ENCODE measurements at places on chromosomes 7 and 10.

- H3K27ac ChIP-seq = no peak overlapping the region
- H3K36me3 ChIP-seq = no peaks in the 10 kb centered on the region
- H3K27me3 ChIP-seq = peaks cover 29% of the 10 kb centered on the region
- peak overlapping the region; percentile 89 for H3K4me3 ChIP-seq
- H3K4me1 ChIP-seq = peaks cover 12% of the 10 kb centered on the region
Measured at GRCh38 chr7:24978843-24979469, 1.0 kb downstream of the OSBPL3 start.

DNA sequence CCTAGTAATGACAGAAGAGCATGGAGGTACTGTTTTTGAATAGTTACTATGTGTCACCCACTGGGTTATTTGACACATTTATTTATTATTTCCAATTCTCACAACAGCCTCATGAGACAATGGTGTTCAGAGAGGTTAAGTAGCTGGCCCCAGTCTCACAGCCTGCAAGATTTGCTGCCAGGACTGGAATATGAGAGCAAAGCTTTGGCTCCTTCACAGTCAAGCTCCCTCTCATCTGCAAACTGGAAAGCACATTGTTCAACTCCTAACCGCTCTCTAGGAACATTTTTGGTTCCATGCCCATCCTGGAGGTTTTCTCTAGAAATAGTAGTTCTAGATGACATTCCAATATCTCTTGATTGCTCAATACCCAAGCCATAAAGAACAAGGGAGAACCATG lies 75.5 kb upstream of the CXCL12 start:
- H3K4me3 ChIP-seq = no peak overlapping the region
- peaks cover 1% of the 10 kb centered on the region for H3K4me1 ChIP-seq
- H3K36me3 ChIP-seq = no peaks in the 10 kb centered on the region

DNA sequence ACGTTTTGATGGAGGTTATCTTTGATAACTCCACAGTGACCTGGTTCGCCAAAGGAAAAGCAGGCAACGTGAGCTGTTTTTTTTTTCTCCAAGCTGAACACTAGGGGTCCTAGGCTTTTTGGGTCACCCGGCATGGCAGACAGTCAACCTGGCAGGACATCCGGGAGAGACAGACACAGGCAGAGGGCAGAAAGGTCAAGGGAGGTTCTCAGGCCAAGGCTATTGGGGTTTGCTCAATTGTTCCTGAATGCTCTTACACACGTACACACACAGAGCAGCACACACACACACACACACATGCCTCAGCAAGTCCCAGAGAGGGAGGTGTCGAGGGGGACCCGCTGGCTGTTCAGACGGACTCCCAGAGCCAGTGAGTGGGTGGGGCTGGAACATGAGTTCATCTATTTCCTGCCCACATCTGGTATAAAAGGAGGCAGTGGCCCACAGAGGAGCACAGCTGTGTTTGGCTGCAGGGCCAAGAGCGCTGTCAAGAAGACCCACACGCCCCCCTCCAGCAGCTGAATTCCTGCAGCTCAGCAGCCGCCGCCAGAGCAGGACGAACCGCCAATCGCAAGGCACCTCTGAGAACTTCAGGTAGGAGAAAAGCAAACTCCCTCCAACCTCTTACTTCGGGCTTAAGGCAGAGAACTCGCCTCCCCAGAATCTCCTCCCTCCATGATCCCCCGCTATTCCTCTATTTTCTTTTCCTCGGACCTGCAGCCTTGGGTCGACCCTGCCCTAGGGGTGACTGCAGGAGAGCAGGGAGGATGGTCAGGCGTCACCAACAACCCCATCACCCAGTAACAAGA lies at the start of gene SERPINE1:
SERPINE1 (plus strand) TSS at position 454 of the 809 bp plus-strand sequence. CDS start 1,290 bp downstream, outside the sequence.
- peak within 1 kb of the TSS; percentile 56 for H3K4me3 ChIP-seq
- no peak within 1 kb of the TSS for H3K27ac ChIP-seq
- no peaks in the 10 kb centered on the region for H3K27me3 ChIP-seq

- H3K36me3 ChIP-seq = no peaks in the 10 kb centered on the region
- H3K27me3 ChIP-seq = no peaks in the 10 kb centered on the region
- peaks cover 4% of the 10 kb centered on the region for H3K4me1 ChIP-seq
- DNase-seq = no peak
- H3K4me3 ChIP-seq = no peak overlapping the region
Measured at GRCh38 chr7:108408296-108408991, 47.8 kb downstream of the NRCAM start.

DNA sequence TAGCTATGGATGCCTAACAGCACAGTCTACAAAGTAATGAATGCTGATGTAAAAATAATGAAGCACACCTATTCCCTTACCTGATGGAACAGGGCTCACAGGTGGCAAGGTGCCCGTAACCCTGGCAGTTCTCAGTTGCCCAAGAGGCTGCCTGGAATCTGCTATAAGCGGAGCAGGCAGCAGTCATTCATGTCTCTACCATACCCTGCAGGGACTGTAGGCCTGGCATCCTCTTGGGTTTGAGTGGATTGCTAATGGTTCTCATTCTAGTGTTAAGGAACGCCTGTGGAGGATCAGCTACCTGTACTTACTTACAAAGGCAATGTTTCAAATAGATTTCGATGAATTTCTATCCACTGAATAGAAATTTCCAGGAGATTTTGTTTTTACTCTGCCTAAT lies 38.4 kb downstream of the BAIAP2L1 start:
- DNase-seq = no peak
- no peaks in the 10 kb centered on the region for H3K36me3 ChIP-seq
- H3K4me1 ChIP-seq = peaks cover 1% of the 10 kb centered on the region
- no peaks in the 10 kb centered on the region for H3K27me3 ChIP-seq
- no peak overlapping the region for H3K27ac ChIP-seq

DNA sequence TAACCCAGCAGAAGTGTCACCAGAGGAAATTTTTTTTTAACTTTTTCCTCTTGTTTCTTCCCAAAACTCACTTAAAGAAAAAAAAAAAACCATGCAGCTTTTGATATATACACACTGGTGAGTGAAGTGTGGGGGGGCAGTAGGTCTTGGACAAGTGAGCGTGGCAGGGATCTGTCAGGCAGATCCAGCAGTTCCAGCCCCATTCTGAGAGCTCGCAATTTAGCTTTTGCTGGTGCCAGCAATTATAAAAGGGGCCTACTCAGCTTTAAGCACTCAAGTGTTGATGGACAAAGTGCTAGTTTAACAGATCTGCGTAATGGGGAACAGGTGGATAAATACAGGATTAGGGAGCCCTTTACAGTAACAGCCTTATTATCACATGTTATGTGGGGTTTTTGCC lies 619.2 kb upstream of the GALNT17 start:
- H3K27me3 ChIP-seq = no peaks in the 10 kb centered on the region
- H3K36me3 ChIP-seq = no peaks in the 10 kb centered on the region
- H3K4me1 ChIP-seq = no peaks in the 10 kb centered on the region
- no peak overlapping the region for H3K27ac ChIP-seq
- no peak for DNase-seq

GRCh38 chr10:1575481-1576244 lies 161.7 kb downstream of the ADARB2 start:
- no peaks in the 10 kb centered on the region for H3K4me1 ChIP-seq
- H3K4me3 ChIP-seq = no peak overlapping the region
- no peaks in the 10 kb centered on the region for H3K36me3 ChIP-seq
- DNase-seq = no peak
- H3K27me3 ChIP-seq = no peaks in the 10 kb centered on the region
- no peak overlapping the region for H3K27ac ChIP-seq

- H3K27ac ChIP-seq = no peak overlapping the region
- no peak overlapping the region for H3K4me3 ChIP-seq
- H3K4me1 ChIP-seq = peaks cover 6% of the 10 kb centered on the region
- H3K36me3 ChIP-seq = peaks cover 38% of the 10 kb centered on the region
- no peak for DNase-seq
- no peaks in the 10 kb centered on the region for H3K27me3 ChIP-seq
Measured at GRCh38 chr7:111762211-111762610, 199.9 kb upstream of the IMMP2L start.
